ENCODE measurements at places on chromosomes 2 and 18.

DNA sequence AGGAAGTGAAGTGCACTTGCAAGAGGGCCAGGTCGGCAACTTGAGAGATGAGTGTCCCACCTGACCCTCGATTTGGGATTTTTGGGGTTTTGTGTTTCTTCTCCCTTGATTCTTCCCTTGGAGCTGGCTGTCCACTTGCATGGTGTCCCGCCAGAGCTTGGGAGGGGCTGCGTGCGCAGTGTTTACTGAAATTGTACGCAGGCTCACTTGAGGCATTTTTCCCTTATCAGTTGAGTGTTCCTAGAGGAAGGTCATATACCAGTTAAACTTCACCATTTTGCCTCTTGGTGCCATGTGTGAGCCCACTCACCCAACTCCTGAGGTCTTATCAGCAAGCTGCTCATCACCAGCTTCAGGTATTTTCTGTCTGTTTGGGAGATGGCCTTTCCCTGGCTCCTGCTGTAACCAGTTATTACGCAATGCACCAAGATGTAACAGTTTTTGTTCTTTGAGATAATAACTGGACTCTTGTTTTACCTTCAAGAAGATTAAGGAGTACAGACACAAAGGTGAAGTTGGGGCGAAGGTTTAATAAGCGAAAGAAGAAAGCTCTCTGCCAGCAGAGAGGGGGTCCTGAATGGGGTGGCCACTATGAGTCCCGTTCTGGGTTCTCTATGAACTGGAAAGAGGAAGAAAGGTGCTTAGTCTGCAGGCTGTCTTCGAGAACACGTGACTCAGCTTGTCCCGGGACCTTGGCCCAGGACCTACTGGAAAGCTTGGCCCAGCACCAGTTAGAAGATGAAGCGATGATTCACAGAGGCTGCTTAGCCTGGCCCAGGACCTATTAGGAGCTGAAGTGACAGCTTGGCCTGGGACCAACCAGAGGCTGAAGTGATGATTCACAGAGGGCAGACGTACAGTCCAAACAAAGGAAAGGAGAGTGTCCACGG, 21.5 kb upstream of the TXNL4A start:
- no peak for DNase-seq
- H3K4me3 ChIP-seq: no peak overlapping the region
- H3K27ac ChIP-seq: no peak overlapping the region
- H3K27me3 ChIP-seq: no peaks in the 10 kb centered on the region
- no peaks in the 10 kb centered on the region for H3K36me3 ChIP-seq

- H3K4me1 ChIP-seq: no peaks in the 10 kb centered on the region
- no peak overlapping the region for H3K4me3 ChIP-seq
- no peak for DNase-seq
- H3K36me3 ChIP-seq: no peaks in the 10 kb centered on the region
- no peaks in the 10 kb centered on the region for H3K27me3 ChIP-seq
Observed at GRCh38 chr2:3958969-3959368, 255.6 kb downstream of the DCDC2C start.

- H3K27ac ChIP-seq: no peak overlapping the region
- H3K4me1 ChIP-seq: peaks cover 16% of the 10 kb centered on the region
- no peaks in the 10 kb centered on the region for H3K27me3 ChIP-seq
- DNase-seq: no peak
- H3K36me3 ChIP-seq: no peaks in the 10 kb centered on the region
Observed at GRCh38 chr2:121205321-121205942, 79.6 kb downstream of the TFCP2L1 start.

GRCh38 chr2:37671009-37671815, at the start of gene CDC42EP3:
Gene CDC42EP3, minus strand, starts transcription at chr2:37671642. Its CDS starts 25,055 bp downstream, at chr2:37646587.
- DNase-seq: peak; percentile 86
- H3K27ac ChIP-seq: peak within 1 kb of the TSS; percentile 20
- no peaks in the 10 kb centered on the region for H3K36me3 ChIP-seq
- H3K27me3 ChIP-seq: no peaks in the 10 kb centered on the region

GRCh38 chr18:75261430-75262223, 51.0 kb downstream of the TSHZ1 start:
- DNase-seq: no peak
- no peaks in the 10 kb centered on the region for H3K27me3 ChIP-seq
- no peaks in the 10 kb centered on the region for H3K36me3 ChIP-seq
- H3K27ac ChIP-seq: no peak overlapping the region
- no peaks in the 10 kb centered on the region for H3K4me1 ChIP-seq
- no peak overlapping the region for H3K4me3 ChIP-seq

GRCh38 chr2:9288233-9288632, 81.6 kb downstream of the ASAP2 start:
- peaks cover 9% of the 10 kb centered on the region for H3K4me1 ChIP-seq
- no peak overlapping the region for H3K27ac ChIP-seq
- no peak overlapping the region for H3K4me3 ChIP-seq
- no peak for DNase-seq

GRCh38 chr2:100940766-100941645, 61.1 kb upstream of the RPL31 start:
- H3K27ac ChIP-seq: no peak overlapping the region
- no peaks in the 10 kb centered on the region for H3K4me1 ChIP-seq
- no peak overlapping the region for H3K4me3 ChIP-seq
- DNase-seq: no peak

DNA sequence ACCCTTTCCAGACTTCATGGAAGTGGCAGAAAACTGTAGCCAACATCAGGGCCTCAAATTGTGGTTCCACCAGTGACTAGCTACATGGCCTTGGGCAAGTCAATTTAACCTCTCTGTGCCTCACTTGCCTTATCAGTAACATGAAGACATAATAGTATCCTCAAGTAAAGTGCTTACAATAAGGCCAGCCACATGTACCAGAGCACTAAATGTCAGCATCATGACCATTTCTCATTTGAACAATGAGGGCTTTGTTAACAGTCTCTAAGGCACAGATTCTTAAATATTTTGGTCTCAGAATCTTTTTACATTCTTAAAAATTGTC, 5.8 kb upstream of the KCMF1 start:
- no peak overlapping the region for H3K27ac ChIP-seq
- no peaks in the 10 kb centered on the region for H3K36me3 ChIP-seq

- DNase-seq: no peak
- no peak overlapping the region for H3K4me3 ChIP-seq
- no peaks in the 10 kb centered on the region for H3K27me3 ChIP-seq
- peak overlapping the region; percentile 59 for H3K27ac ChIP-seq
- H3K4me1 ChIP-seq: peaks cover 23% of the 10 kb centered on the region
Observed at GRCh38 chr2:37711831-37712230, 40.4 kb upstream of the CDC42EP3 start.

DNA sequence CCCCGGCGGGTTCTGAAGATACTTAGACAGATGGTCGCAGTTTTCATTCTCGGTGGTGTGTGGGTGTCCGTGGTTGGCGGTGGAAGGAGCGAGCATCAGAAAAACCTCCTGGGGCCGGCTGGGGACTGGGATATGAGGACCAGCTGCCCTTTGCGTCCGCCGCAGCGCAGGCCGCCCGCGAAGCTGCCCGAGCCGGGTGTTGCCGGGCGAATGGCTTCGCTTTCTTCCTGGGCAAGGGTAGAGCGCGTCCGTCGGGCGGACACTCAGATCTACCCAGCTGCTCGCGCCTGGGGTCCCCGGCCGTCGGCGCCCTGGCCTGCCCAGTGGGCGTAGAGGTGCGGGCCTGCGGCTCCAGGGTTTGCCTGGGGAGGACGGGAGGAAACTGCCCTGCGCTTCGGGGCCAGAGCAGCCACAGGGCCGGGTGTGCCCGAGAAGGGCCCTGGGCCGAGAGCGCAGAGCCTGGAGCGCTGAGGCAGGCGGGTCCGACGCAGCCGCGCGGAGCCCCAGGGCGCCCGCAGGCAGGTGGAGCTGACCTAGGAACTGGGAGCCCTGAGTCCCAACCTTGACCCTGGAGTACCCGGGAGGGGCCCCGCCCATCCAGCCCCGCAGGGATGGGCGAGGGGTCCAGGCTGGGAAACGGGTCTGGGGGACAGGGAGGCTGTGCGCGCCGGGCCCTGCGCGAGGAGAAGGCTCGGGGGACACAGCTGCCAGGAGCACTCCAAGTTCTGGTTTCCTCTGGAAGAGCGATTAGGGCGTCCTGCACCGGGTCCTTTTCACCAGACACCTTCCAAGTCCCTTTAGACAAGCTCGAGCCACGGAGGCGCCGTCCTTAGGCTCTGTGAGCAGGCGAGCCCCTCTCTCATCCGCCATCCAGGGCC, 1.3 kb downstream of the TWIST2 start:
- no peak for DNase-seq
- H3K27me3 ChIP-seq: no peaks in the 10 kb centered on the region
- H3K4me1 ChIP-seq: no peaks in the 10 kb centered on the region
- no peak overlapping the region for H3K4me3 ChIP-seq

DNA sequence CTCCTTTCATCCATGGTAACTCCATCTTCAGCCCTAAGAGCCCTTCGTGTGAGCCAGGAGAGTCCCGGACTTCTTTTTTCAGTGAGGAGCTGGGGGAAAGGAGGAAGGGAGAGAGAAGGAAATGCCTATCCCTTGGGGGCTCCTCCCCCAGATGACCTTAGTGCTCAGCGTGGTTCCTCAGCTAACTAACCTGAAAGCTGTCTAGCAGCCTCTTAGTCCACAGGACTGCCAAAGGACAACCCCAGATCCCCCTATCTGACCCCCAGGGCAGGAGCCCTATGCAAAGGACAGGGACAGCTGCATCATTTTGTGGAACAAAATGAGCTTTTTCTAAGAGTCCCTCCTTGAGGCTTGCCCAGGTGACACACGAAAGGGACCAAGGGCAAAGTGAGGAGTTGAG, 7.9 kb downstream of the SPR start:
- H3K4me1 ChIP-seq: no peaks in the 10 kb centered on the region
- no peak overlapping the region for H3K27ac ChIP-seq
- H3K4me3 ChIP-seq: no peak overlapping the region

DNA sequence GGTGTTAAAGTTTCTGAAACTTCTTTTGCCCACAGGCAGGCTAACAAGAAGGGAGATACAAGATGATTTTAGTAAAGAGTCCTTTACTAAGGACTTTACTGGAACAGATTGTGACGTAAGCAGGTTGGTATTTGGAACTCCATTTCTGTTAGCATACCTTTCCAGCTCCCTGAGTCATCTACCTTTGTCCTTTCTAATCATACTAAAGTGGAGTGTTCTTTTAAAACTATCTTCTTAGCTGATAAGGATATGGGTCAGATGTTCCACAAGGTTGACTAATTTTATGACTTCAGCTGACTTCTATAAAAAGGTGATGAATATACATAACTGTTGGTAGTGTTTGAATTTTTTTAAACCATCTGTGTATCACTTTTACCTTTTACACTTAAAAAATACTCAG, 21.1 kb downstream of the UGP2 start:
- peak overlapping the region; percentile 85 for H3K27ac ChIP-seq
- H3K4me3 ChIP-seq: no peak overlapping the region
- peak; percentile 74 for DNase-seq

DNA sequence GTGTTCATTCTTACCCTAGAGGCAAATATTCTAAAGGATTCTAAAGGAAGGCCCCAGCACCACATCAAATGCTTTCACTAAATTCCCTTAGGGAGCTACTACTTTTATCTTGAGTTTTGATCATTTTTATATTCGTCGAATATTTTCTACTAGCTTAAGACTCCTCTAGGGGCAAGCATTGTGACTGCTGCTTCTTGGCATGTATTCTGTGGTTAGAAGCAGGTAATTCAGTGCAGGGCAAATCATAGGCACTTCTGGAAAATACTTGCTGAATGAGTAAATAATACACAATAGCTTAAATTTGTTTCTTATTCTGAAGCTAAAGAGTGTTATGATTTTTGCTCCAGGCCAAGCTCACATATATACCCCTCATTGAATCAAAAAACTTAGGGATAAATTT, 136.4 kb downstream of the LRP2 start:
- no peak for DNase-seq
- no peak overlapping the region for H3K4me3 ChIP-seq
- no peak overlapping the region for H3K27ac ChIP-seq
- H3K27me3 ChIP-seq: no peaks in the 10 kb centered on the region

Data from Caco-2 (cell line).